Activated CD4-positive, alpha-beta T cell treated with anti-CD3 and anti-CD28 coated beads, Interleukin-2, Interleukin-4, amounts not matched to agents 100 ng/mL and 50 ng/mL, durations not matched to agents 16 hours and 8 hours (primary cell): ENCODE measurements at places on chromosomes 3 and 15.

- no peak for DNase-seq
Observed at GRCh38 chr15:69392352-69392751, 21.8 kb upstream of the KIF23 start.

DNA sequence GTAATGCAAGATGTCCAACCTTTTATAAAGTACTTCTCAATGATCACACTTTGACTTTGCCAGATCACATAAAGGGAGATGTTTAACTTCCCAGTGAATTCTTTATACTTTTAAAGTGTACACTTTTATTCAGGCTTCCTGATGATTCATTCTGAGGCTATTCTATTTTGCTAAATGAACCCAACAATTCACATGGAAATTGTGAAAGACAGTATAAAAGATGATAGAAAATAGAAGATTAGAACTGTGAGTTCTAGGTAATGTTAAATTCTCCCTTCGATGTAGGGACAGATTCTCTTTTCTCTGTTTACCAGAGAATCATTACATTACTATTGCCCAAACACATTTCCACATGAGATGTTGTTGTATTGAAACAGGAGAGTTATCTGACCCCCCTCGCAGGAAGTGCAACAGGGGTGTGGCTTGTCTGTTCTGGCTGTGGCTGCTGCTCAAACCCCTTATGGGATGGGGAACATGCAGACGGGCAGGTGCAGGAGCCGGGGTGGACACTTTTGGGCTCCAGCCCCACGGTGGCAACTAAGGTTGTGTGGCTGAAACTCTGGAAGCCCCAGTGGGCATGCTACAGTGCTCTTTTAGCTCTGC, 131.3 kb upstream of the LRTM1 start:
- no peak for DNase-seq

GRCh38 chr3:197354568-197355001, 56.2 kb upstream of the DLG1 start:
- no peak for DNase-seq

- DNase-seq = no peak
Observed at GRCh38 chr3:101810022-101810418, 31.0 kb downstream of the NXPE3 start.

GRCh38 chr3:9088441-9089353, 125.4 kb upstream of the RAD18 start:
- DNase-seq = no peak

DNA sequence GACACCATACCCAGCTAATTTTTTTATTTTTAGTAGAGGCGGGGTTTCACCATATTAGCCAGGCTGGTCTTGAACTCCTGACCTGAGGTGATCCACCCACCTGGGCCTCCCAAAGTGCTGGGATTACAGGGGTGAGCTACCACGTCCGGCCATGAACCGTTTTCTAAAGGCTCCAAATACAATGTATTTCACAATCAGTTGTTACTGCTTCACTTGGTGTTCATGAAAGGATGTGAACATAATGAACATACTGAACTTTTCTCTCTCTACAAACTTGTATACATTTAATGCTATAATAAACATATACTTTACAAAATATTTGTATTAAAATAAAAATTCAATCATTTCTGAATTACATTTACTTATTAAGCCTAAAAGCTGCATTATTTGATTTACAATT, 28.9 kb downstream of the TBL1XR1 start:
- DNase-seq = no peak

GRCh38 chr3:17515445-17516234, 226.8 kb downstream of the TBC1D5 start:
- no peak for DNase-seq

DNA sequence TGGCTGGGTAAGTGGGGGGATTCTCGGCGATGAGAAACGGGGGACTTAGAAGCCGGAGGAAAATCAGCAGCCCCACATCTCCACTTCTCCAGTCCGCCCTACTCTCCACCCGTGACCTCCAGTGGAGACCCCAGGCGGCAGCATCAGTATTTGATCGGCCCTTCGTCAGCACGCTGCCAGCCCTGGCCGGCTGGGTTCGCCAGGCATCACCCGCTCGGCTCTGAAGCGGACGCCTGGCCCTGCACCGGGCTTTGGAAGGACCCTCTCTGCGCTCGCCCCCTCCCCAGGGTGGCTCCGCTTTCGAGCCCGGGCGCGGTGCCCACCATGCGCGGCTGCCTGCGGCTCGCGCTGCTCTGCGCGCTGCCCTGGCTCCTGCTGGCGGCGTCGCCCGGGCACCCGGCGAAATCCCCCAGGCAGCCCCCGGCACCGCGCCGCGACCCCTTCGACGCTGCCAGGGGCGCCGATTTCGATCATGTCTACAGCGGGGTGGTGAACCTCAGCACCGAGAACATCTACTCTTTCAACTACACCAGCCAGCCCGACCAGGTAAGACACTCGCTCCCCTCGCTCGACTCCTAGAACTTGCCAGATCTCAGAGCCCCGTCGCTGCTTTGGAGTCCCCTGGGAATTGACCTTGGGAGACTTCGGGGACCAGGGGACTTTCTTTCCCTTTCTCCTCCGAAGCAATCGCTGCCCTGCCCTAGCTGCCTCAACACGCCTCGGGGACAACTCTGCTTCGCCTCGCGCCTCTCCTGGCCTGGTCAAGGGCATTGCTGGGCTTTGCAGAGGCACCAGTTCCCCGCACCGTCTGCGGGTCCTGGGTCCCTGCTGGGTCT, 561 bp downstream of the SIDT1 start:
- peak; percentile 43 for DNase-seq

DNA sequence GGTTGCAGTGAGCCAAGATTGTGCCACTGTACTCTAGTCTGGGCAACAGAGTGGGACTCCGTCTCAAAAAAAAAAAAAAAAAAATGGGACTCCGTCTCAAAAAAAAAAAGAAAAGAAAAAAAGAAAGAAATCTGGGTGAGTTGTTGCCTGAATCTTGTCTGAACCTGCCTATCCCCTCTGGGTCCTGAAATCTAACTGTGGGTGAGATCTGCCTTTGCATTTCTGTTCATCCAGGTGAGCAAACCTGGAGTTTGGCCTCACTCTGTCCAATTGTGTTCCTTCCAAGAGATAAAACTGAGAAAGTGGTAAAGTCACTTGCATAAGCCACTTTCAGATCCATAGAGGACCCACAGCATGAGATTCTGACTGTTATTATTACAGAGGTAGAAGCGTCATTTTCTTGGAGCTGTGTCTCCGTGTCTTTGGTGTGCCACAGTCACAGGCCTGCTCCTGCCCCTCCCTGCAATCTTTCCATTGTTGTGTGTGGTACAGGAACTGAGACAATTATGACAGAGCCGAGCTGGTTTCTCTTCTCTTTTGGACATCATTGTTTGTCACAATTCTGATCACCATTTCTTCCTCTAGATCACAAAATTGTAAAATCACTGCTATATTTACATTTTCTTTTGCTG, 235.9 kb downstream of the LPP start:
- DNase-seq = peak; percentile 56

GRCh38 chr3:8319935-8320634, 181.5 kb upstream of the LMCD1 start:
- DNase-seq = peak; percentile 15

DNA sequence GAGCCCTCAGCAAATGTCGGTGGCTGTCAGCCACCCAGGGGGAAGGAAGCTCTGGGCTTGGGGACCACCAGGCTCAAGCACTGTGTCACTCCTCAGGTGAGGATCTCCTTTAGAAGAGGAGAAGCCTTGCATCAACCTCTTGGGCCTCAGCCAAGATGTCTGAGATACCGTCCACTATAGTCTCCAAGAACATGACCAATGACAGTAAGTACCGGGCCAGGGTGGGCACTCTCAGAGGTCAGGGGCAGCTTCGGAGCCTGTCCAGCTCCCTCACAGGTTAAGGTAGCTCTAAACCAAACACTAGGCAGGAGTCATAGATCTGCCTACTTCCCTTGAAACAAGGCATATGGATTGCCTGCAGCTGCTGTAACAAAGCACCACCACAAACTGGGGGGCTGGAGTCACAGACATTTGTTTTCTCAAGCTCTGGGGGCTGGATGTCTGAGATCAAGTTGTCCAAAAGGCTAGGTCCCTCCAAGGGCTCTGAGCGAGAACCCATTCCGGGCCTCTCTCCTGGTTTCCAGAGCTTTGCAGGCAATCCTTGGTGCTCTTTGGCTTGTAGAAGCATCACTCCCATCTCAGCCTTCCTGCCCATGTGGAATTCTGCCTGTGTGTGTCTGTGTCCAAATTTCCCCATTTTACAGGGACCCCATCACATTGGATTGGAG, 1.3 kb downstream of the CFAP100 start:
- no peak for DNase-seq

GRCh38 chr15:89822951-89823711, 8.5 kb upstream of the ANPEP start:
- DNase-seq = no peak

DNA sequence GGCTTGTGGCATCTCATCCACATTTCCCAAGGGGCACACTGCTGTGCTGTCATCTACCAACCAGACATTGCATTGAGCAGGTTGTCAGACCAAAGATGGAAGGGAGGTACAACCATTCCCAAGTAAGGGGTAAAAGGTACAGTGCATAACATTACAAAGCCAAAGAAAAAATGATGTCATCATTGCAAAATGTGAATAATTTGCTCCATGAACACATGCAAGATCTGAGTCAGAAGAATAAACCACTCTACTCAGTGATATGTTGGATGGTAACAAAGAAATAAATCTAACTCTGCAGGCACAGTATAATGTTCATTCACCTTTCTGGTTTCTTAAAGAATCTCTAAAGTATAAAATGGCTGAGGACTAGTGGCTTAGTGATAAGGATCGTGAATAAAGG, 202.7 kb downstream of the MAGI1 start:
- DNase-seq = no peak

DNA sequence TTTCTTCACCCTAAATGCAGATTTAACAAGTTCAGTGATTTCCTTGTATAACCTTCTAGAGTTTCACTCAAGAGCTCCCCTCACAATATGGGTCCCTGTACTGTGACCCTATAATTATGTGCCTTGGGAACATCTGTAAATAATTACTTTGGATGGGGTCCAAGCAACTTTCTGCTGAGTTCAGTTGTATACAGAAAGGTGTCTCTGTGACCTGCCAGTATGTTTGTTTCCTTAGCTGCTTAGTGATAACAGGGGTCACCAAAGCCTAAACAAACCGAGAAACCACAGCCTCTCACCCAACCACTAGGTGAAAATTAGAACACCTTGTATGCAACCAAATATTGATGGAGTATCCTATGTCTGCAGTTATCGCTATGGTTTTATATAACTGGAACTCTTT, 29.8 kb upstream of the SLC25A36 start:
- no peak for DNase-seq

GRCh38 chr3:116886202-116886893, 176.8 kb downstream of the TUSC7 start:
- no peak for DNase-seq

GRCh38 chr3:128195369-128195768, 42.1 kb downstream of the EEFSEC start:
- no peak for DNase-seq

GRCh38 chr3:17494117-17494809, 248.2 kb downstream of the TBC1D5 start:
- no peak for DNase-seq

GRCh38 chr15:41513506-41514227, at the start of gene LTK:
TSS of gene LTK (minus strand) at chr15:41513827. CDS start at chr15:41513709, 118 bp downstream.
- DNase-seq = no peak

GRCh38 chr3:41216993-41217392, 17.7 kb downstream of the CTNNB1 start:
- DNase-seq = no peak

DNA sequence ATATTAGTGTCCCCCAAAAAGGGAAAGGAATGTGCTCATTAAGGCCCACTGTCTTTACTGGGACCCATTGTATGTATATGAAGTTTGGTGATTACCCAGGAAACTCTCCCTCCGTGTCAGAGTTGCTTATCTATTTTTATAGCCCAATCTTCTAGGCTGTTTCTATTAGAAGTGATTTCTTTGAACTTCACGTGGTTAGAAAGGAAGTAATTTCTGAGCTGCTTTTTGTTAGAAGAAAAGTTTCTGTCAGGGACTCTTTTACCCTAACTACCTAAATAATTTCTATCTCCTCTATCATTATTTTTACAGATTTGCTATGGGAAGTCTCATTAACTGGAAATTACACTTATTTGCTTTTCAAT, 17.7 kb upstream of the SENP7 start:
- no peak for DNase-seq

- no peak for DNase-seq
Observed at GRCh38 chr3:46675843-46676567, 17.5 kb downstream of the ALS2CL start.

DNA sequence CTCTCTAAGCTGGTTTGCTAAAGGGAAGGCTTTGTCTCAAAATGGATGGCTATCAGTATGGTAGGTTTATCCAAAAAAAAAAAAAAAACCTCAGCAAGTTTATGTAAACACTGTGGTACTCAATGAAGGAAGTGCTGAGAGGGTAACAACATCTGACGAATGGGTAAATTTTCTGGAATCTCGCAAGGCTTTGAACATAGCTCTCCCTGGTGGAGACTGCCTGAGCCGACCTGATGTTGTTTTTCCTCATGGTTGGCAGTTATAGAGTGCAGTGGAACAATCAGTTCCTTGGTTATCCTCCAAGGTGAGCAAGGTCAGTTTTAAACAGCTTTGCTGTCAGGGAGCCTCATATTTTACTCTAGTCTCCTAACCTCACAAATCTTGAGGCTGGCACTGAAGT, 94.6 kb downstream of the ZPLD1 start:
- DNase-seq = no peak

DNA sequence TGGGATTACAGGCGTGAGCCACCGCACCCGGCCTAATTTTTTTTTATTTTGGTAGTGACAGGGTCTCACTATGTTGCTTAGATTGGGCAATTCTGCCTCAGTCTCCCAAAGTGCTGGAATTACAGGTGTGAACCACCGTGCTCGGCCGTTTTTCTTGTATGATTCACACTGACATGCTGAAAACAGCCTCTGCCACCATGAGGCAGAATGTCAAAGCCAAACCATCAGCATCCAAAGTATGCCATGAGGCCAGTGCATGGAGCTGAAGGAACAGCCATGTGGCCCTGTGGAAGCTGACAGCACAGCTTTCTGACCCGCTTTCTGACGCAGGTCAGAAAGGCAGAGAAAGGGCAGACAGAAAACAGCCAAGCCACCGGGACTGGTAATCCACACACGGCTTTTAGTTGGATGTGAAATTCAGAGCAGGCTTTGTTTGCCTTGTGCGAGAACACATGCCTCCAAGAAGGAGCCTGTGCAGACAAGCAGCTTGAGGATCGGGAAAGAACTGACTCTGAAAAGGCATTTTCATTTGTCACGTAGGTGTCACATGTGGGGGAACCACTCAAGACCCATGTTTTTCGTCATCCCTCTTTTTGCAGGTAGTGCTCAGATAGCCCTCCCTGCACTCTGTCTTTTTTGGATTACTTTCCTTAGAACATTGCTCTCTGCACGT, 25.1 kb downstream of the XYLB start:
- DNase-seq = no peak

- no peak for DNase-seq
Observed at GRCh38 chr3:106380232-106380631, 511.4 kb upstream of the CBLB start.

DNA sequence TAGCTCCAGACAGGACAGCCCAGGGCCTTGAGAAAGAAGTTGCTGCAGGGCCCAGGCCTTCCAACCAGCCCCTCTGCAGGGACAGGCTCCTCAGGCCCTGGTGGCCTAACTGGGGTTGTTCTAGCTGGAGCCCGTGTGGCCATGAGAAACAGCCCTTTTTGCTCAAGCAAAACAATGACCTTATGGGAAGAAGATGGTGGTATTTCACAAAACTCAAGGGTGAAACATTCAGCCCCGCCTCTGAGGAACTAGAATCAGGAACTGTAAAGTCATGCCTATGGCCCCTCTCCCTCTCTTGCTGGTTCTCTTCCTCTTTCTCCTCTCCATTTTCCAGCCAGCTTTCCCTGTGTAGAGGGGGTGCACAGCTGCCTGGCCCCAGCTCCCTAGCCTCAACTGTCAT, 273.3 kb downstream of the RPLP1 start:
- DNase-seq = no peak

GRCh38 chr3:8596321-8597218, 48.0 kb downstream of the SSUH2 start:
- DNase-seq = no peak
